ENCODE measurements at places on chromosomes 11 and 22. TPM values are rescaled to one million over a fixed set of nuclear protein-coding genes. Genes with fewer than 3 reads are reported as not detected.

STK33 gene
- 8.2 TPM for total RNA-seq

PRRG4 gene
- 0.51 TPM for total RNA-seq

MIAT gene
- total RNA-seq: 0.14 TPM

AMOTL1 gene
- total RNA-seq: 45.9 TPM

PDE3B gene
- 6.5 TPM for total RNA-seq

PANX3 gene
- total RNA-seq: not detected

DERL3 gene
- not detected for total RNA-seq

INSC gene
- total RNA-seq: not detected

DEPDC7 gene
- total RNA-seq: 6.0 TPM

CCDC73 gene
- not detected for total RNA-seq

LDHAL6A gene
- not detected for total RNA-seq

MMP13 gene
- not detected for total RNA-seq

GLYATL1 gene
- not detected for total RNA-seq

OVCH2 gene
- 10.7 TPM for total RNA-seq

DNAJB7 gene
- not detected for total RNA-seq

YPEL4 gene
- total RNA-seq: 2.1 TPM

PPFIA1 gene
- 29.7 TPM for total RNA-seq

SIPA1 gene
- 25.2 TPM for total RNA-seq

SCGB1C1 gene
- total RNA-seq: not detected

CDK2AP2 gene
- total RNA-seq: 36.4 TPM

FOLR3 gene
- total RNA-seq: not detected

TRIM49 gene
- total RNA-seq: 2.0 TPM

TCF20 gene
- 18.4 TPM for total RNA-seq

IGLL5 gene
- not detected for total RNA-seq

TSGA10IP gene
- total RNA-seq: not detected

TSPO gene
- 23.9 TPM for total RNA-seq

RCN1 gene
- total RNA-seq: 70.3 TPM

OR5A1 gene
- not detected for total RNA-seq

PLAAT5 gene
- total RNA-seq: not detected

MEI1 gene
- total RNA-seq: not detected

SLC17A6 gene
- total RNA-seq: 0.37 TPM

ALDH3B2 gene
- total RNA-seq: not detected

OTOG gene
- not detected for total RNA-seq

OLFML1 gene
- total RNA-seq: 54.5 TPM

SPON1 gene
- not detected for total RNA-seq

CCDC81 gene
- total RNA-seq: 49.2 TPM
